ENCODE measurements at places on chromosomes 1 and 21.

DNA sequence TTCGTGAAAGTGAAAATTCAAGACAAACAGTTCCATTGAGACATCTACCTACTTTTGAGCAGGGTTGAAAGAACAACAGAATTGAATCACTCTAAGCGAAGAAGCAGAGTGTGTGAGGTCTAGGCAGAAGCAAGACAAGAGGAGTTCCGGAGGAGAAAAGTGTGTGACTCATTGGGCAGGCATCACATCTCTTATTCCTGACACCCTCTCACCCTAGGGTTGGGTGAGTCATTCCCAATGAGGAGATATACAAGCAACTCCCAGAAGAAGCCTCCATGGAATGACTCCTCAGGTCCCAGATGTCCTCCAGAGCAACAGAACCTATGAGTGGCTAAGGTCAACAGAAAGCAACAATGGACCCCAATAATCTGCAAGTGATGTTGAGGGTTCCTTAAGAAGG is 138.1 kb downstream of the TPR start:
- DNase-seq = no peak

DNA sequence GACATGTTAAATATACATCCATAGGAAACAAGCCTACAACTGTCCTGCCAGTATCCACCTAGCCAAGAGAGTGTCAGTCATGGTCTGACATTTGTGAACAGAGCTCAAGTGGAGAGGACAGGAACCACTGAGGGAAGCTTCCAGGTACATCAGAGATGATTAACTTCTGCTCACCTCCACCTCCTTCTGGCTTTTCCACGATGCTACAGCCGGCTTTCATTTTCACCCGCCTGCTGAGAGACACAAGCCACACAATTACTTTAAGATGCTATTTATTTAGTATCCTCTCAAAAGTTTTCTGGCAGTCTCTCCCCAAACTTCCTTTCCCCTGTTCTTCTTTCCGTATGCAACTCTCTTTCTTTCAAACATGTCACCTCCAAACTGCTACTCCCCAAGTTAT is 2.1 kb downstream of the ETV3 start:
- DNase-seq = no peak

GRCh38 chr21:36610201-36610600 is 88.7 kb upstream of the SIM2 start:
- no peak for DNase-seq

- no peak for DNase-seq
Observed at GRCh38 chr21:45570826-45571601, 28.8 kb upstream of the SLC19A1 start.

DNA sequence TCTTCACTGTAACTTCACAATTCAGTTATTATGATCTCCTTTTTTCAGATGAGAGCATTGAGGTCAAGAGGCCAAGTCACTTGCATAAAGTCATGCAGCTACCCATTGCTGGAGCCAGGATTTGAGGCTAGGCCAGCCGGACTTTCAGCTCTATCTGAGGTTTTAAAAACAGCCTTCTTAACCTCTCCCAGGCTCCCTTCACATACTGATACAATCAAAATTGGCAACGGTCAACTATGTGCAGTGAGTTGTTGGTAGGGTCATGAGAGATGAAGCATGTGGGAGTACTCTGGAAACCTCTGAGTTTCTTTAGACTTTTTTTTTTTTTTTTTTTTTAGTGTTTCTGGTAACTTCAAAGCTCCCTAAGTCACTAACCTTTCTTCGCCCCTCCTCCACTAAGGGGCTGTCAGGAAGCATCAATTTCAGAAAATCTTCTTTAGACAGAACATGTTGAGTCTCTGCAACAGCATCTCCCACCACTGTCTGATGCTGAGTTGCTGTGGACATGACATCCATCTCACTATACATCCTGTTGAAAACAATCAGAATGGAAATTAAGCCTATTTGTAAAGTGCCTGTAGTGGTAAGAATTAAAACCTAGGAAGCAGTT is 201.8 kb downstream of the SIPA1L2 start:
- no peak for DNase-seq

All from naive thymus-derived CD8-positive, alpha-beta T cell (primary cell).